SK-MEL-5 (cell line): ENCODE measurements at places on chromosomes 1 and 21.

GRCh38 chr1:183461350-183461749 is 10.9 kb upstream of the SMG7 start:
- DNase-seq = no peak

GRCh38 chr1:201633297-201633696 is 94.4 kb downstream of the NAV1 start:
- no peak for DNase-seq

DNA sequence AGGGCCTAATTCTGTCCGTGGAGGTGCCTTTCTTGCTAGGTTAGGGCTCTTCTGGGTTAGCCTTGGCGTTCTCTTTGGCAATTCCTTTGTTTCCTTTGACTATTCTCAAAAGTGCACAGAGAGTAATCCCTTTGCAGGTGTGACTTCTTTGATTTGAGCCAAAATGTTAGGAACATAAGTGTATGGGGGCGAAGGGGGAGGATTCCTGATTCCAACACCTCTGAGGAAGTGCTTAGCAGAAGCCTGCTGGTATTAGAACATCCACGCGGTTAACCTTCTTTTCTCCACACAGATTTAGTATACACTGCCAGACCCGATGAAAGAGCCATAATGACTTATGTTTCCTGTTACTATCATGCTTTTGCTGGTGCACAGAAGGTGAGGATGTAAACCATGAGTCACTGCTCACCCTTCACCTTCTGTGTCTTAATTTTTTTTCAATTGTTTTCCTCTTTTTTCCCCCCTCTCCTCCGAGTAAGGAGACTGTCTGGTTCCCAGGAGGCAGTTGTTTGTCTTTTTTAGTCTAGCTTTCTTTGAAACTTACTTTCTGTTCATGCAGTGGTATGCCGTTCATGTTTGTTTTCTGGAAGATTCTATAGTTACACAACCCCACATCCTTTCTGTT is 48.0 kb downstream of the ACTN2 start:
- DNase-seq = no peak

- DNase-seq = no peak
These were observed 15.0 kb downstream of the GNB1 start for GRCh38 chr1:1875932-1876331.

GRCh38 chr1:220389634-220390033 is 117.4 kb upstream of the RAB3GAP2 start:
- DNase-seq = no peak

DNA sequence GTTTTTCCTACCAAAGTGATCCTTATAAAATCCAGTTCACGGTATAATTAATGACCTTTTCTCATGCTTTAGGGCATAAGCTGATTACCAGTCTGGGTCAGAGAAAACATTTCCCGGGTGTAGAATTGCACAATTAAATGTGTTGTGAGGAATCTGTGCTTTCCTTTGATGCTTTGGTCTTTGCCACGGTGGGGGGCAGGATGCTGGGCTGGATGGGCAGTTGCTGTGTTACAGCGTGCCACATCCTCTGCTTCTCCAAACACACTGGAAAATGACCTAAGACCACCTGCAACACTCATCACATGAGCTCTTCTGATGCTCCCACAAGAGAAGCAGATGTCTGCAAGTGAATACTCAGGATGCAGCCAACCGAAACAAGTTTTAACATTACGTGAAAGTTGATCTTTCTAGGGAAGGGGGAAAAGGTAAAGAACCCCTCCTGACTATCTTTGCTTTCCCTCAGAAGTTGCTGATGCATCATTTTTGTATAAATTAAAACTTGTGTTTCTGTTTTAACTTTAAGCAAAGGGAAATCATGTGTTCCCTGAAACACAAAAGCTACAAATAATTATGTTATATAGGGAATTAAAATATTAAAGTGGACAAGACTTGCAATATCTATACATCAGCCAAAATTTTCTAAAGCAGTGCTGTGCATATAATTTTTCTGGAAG is 515.3 kb upstream of the NR5A2 start:
- no peak for DNase-seq

- DNase-seq = no peak
These were observed 123.4 kb downstream of the ETS2 start for GRCh38 chr21:38929142-38929541.

- no peak for DNase-seq
These were observed 255.6 kb downstream of the GRIK3 start for GRCh38 chr1:36778740-36779139.

DNA sequence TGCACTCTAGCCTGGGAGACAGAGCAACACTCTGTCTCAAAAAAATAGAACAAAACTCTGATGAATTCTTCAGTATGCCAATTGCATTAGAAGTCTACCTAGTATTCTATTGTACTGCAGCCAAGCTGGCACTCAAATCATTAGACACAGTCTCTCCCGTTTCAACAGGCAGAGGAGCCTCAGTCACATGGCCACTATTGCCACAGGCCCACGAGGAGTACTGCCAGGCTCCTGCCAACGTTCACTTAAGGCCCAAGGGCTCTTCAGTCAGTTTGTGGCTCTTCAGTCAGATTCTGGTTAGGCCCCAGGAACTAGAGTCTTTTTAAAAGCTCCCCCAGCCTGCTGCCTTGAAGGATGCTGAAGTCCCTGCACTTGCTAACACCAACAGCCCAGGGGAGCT is 73.4 kb downstream of the SH3BGR start:
- DNase-seq = no peak
